NCI-H1105 treated with DMSO at 0.1 percent for 48 hours (cell line): ENCODE measurements at places on chromosomes 2 and 18.
A peak's percentile ranks its signal among the peaks of the same experiment; 100 is the strongest.

- DNase-seq = no peak
These were observed 108.0 kb upstream of the HAAO start for GRCh38 chr2:42900289-42900891.

GRCh38 chr2:15082105-15083058 lies 449.9 kb downstream of the LRATD1 start:
- no peak for DNase-seq

GRCh38 chr2:109375656-109376055 lies 238.1 kb downstream of the SEPTIN10 start:
- DNase-seq = no peak

DNA sequence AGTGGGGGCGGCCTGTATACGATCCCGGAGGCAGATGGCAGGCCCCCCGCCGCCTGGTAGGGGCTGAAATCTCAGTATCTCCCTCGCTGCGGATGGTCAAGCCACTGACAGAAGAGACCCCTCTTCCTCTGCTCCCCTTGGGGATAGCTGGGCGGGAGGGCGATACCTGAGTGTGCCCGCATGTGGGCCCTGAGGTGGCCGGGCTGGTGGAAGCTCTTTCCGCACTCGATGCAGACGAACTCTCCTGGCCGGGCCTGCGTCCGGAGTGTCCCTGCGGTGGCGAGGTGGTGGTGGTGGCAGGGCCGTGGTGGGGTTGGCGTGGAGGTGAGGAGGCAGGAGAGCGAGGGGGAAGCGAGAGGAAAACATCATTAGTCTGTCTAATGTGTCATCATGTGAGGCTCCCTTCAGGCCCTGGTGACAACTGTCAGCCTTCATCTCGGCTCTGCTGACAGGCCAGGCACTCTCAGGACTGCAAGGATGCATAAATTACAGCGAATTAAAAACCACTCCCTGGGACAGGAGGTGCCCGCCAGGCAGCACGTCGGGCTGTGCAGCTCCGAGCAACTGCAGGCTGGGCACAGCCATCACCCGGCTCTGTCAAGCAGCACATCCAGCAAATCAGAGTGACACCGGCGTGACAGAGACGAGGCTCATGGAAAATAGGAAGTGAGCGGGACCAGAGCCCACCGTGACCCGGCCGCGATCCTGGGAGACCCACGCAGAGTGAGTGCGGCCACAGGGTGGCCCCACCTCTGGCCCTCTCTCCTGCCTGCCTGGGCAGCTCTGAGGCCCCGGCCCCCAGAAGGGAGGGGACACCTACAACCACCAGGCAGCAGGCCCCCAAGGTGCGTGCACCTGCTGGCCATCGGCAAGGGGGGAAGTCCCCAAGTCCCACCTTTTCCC lies 123.5 kb downstream of the ZNF516 start:
- DNase-seq = no peak

DNA sequence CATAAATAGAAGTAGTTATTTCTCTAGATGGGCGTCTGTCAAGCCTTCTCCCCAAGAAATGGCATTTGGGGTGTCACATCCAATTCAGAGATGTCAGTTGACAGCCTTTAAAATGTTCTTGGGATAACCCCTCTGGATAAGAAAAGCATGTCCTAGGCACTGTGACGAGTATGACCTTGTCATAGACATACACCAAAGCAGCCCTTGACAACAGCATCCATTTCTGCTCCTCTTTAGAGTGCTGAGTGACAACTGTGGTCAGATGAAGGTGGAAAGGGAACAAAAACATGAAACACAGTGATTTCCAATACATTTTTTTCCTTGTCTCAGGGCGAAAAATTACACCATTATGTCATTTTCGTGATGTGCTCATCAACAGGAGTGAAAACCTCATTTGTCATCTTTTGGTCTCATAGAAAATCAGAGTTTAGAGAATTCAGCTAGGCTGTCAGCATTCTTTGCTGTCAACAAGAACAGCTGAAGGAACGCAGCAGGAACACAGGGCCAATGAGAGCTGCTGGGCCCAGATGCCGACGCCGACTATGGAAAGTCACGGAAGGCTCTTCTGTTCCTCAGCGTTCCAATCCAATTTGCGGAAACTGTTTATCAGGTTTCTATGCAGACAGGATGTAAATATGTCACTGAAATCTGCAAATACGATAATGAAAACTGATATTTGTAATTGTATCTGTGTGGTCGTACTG lies 193.2 kb downstream of the ICOS start:
- no peak for DNase-seq

DNA sequence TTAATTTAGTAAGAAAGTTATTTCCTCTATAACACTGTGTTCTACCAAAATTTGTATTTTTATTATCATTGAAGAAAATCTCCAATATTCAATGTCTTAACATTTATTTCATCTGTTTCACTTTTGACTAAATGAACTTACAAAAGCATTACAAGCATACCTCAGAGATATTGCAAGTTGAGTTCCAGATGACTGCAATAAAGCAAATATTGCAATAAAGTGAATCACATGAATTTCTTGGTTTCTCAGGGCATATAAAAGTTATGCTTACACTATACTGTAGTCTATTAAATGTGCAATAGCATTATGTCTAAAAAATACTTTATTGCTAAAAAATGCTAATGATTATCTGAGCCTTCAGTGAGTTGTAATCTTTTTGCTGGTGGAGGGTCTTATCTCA lies 78.3 kb downstream of the TTC32 start:
- DNase-seq = no peak

DNA sequence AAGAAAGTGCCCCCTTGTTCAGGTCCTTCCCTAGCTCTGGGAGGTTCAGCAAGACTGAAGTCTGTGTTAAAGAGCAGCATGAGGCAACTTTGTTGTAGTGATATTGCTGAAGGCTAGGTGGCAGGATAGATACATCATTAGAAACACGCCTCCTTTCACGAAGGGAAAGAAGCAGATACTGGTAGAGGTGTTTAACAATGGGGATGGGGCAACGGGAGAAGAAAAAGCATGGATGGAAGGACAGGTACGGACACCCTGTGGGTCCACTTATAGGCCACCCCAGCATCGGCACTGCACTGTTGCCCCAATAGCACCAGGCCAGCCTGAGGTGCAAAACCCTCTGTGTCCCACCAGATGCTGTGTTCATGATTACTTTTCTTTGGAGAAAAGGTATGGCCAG lies 3.5 kb upstream of the IGFBP5 start:
- peak; percentile 87 for DNase-seq

- peak; percentile 13 for DNase-seq
These were observed 69.0 kb downstream of the IL1R2 start for GRCh38 chr2:102060792-102061191.

GRCh38 chr18:61924550-61924949 lies 31.7 kb upstream of the RNF152 start:
- DNase-seq = no peak
